ENCODE measurements at places on chromosomes 16 and 17.

GRCh38 chr17:73391331-73392265, 79.8 kb upstream of the CDC42EP4 start:
- no peak for DNase-seq

DNA sequence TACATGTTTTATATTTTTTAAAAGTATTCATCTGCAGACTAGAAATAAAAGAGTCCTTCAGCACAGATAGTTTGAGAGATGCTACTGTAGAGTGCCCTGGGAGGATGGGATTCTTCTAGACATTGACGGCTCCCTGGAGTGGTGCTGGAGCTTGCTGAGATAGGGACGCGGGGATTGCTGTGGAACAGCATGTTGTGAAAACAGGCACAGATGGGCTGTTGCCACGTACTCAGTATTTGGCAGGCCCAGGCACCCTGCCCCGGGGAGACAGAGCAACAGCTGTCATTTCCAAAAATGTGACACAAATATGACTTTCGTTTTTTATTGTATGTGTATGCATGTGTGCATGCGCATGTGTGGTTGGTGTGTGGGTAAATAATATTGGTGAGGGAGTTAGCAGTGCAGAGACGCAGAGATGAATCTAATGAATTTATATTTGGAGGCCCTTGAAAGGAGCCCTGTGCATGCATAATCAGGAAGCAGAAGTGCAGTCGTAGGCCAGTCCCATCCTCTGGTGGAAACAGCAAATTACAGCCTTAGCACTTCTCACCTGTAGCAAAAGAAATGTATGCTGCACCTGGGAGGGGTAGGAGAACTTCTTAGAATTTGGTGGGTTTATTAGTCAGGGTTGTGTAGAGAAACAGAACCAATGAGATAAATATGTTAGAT, 6.2 kb upstream of the ABCA8 start:
- DNase-seq = no peak

DNA sequence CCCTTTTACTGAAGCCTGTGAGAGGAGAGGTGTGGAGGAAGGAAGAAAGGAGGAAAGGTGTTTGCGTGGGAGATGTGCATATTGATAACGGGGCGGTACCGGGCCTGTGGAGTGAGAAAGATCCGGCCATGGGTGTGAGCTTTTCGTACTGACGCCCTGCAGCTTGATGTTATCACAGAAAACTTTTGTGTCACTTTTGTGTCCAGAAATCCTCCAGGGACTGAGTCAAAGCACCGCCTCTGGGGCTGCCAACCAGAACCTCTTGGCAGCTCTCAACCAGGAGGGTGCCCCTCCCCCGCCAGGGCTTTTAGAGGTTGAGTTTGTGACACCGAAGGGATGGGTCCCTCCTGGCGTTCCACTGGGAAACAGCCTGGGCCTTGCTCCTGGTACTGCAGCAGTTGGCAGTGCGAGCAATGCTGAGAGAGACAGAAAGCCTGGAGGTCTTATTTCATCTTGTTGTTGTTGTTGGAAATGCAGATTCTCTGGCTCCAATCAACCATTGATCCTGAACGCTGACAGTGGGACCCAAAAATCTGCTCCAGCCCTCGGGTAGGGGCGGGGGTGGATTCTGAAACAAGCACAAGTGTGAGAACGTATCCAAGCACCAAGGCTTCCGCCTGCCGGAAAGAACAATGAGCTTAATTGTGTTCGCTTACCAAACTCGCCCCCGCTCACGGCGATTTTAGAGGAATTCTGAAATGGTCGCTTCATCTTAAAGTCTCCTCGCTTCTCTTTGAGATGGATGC, 65.0 kb downstream of the CRISPLD2 start:
- DNase-seq = peak; percentile 75

GRCh38 chr16:4426021-4426684, 485 bp downstream of the DNAJA3 start:
- DNase-seq = no peak

- DNase-seq = no peak
Measured at GRCh38 chr17:19707728-19708221, 8.6 kb downstream of the SLC47A2 start.

- peak; percentile 39 for DNase-seq
Measured at GRCh38 chr17:42097691-42098631, at the start of gene ZNF385C. Gene ZNF385C (minus strand): TSS chr17:42098473. CDS start chr17:42063056, 35,417 bp downstream.

DNA sequence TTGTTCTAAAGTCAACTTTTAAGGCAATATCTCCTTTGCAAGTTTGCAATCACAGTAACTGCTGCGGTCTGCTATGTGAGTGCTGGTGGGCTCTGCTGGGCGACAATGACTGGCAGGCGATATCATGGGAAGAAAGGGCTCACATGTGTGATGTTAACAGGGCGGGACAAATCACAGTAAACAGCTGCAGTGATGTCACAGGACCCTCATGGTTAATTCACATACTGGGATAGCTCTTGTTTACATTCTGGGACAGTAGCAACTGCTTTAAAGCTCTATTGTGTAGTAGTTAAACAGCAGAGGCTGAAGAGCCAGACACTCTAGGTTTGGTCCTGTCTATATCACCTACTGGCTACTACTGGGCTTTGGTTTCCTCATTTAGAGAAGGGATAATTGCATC, 257.2 kb upstream of the ASIC2 start:
- peak; percentile 74 for DNase-seq

- DNase-seq = no peak
Measured at GRCh38 chr17:17188586-17188985, 17.5 kb downstream of the PLD6 start.

GRCh38 chr16:77223184-77223583, 24.0 kb downstream of the SYCE1L start:
- no peak for DNase-seq

DNA sequence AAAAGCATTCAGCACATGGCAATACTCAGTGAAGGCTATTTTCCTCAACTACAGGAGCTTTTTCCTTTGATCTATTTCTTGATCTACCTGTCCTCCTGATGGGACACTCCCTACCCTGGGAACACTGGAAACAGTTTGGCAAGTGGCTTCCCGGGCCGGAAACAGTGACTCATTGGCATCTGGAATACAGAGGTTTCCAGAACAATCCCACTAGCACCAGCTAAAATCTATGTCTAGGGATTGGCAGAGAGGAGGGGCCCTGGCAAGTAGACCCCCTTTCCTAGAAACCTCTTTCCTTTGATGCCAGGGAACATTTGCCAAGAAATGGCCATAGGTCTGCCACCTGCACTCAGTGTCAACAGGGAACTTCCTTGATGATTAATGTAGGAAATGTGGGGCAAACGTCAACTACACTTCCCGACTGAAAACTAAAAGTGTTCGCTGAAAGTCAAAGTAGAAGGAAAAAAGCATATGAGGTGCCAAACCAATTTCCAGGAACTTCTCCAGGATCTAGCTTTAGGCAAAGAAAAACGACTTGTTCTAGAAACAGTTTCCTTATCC, 30.4 kb upstream of the FBXW10B start:
- DNase-seq = peak; percentile 22

- peak; percentile 39 for DNase-seq
Measured at GRCh38 chr16:87784812-87785211, 19.0 kb upstream of the KLHDC4 start.

- DNase-seq = no peak
Measured at GRCh38 chr16:29662729-29663015, 375 bp upstream of the SPN start.

GRCh38 chr17:64260886-64261285, 2.2 kb downstream of the TEX2 start:
- no peak for DNase-seq

GRCh38 chr16:75257886-75258806, 6.7 kb upstream of the BCAR1 start:
- no peak for DNase-seq

DNA sequence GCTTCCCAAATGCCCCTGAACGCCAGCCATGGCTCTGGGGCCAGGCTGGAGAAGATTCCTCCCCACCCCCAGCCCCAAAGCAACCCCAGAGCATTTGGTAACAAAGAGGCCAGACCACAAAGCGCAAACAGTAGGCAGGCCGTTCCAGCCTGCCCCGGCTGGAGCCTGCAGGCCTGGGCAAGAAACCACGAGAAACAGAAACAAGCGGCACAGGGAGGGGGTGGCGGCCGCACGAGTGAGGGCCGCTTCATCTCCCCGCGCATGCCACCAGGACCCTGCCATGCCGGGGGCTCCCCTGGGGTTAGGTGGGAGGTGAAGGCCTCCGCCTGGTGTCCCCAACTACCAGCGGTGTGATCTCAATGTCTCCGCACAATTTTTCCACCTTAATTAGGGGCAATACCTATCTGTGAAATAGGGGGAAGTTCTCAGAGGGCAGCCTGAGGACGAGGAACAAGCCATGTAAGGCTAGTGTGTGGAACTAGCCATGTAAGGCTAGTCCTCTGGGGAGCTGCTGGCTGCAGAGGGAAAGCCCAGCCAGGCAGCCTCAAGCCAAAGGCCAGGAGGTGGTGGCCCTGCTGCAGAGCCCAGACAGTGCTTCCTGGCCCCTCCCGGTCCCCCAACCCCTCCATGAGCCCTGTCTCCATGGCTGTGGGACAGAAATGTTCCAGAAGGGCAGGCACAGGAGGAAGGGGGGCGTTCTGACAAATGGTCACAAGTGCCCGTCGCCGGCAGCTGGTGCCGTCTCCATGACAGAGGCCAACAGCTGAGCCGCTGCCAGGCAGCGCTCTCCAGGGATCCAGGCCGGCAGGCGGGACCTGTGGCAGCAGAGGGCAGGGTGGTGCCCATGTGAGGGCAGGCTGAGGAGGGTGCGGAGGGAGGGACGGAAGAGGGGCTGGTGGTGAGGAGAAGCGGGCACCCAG, 14.5 kb upstream of the MTSS2 start:
- no peak for DNase-seq

- no peak for DNase-seq
Measured at GRCh38 chr16:66372898-66373155, 6.3 kb downstream of the CDH5 start.

GRCh38 chr17:45309400-45309799, 7.4 kb downstream of the MAP3K14 start:
- no peak for DNase-seq

GRCh38 chr16:71569621-71570020, 7.3 kb downstream of the TAT start:
- DNase-seq = no peak

DNA sequence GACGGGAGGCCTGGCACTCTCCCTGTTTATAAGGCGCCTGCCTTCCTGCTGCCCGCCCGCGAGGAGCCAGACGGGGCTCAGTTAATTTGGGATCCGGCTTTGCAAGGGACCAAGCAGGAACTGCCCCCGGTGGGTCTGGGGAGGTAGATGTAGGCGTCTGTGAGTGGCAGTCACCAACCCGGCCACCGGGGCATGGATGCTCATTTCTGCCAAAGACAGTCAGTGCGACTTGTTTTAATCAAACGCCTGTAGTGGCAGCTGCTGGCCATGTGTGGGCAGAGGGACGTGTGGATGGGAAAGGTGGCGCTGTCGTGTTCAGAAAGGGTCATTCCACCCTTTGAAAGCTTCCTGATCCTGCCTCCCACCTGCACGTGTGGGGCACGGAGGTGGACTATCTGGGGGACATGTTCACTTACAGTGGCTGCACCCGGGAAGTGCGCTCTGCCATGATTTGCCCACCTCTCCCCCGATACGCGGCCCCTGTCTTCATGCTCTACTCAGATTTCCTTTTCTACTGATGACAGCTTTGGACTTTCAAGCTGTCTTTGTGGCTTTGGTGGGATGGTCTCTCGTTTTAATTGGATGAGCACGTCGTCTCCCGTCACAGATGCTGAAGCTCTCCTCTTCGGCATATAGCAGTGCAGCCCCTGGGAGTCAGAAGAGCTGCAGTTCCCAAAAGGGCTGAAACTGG, 60.3 kb upstream of the CIBAR2 start:
- DNase-seq = peak; percentile 84

GRCh38 chr17:46191322-46192188, 1.7 kb downstream of the KANSL1 start:
- DNase-seq = peak; percentile 82

GRCh38 chr16:49608779-49609178, 235.2 kb downstream of the C16orf78 start:
- peak; percentile 67 for DNase-seq

GRCh38 chr17:17300624-17301568, 2.3 kb upstream of the NT5M start:
- peak; percentile 69 for DNase-seq

GRCh38 chr16:50597563-50598255, 49.5 kb downstream of the NKD1 start:
- DNase-seq = no peak

DNA sequence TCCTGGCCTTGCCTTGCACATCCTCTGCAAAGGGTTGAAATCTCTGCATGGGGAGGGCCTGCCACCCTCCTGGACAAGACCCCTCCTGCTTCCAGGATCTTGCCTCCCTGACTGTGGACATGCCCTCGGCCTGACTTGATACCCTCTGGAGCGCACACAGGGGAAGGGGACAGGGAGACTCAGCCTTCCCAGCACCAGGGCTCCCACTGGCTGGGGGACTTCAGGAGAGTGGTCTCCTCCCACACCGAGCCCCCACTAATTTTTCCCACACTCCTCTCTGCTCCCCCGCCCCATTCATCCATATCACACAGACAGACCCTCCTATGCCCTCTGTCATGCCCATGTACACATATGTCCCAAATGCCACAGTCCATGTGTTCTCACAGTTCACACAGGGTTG, 14.3 kb downstream of the SGCA start:
- no peak for DNase-seq

DNA sequence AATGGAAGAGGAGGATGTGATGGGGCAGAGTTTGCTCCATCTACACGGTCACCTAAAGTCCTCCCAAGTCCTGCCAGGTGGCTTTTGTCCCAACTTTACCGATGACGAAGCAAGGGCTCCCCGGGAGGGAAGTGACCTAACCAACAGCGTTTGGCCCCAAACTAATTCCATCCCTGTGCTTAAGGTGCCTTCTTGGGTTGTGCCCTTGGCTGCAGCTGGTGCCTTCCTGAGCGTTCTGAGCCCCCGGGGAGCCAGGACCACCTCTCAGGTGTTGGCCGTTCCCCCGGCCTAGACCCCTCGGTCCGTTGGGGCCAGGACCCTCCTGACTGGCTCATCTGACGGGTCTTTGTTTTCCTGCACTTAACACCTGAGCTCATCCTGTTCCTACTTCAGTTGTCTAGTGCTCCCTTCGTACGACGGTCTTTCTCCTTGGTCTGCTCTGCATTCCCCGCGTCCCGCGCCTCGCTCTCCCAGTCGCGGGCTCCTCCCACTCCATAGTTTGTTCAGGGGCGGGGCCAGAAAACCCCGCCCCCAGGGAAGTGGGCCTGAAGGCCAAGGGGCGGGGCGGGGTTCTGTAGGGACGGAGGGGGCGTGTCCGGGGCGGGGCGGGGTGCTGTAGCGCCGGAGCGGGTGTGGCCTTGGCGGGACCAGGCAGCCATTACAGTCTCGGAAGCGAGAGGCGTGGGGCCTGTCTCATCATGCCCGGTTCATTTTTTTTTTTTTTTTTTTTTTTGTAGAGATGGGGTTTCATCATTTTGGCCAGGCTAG, 822 bp upstream of the ZSCAN10 start:
- DNase-seq = peak; percentile 92

- DNase-seq = peak; percentile 50
Measured at GRCh38 chr17:41750862-41751261, 16.4 kb upstream of the HAP1 start.

GRCh38 chr16:14072360-14072759, 1.2 kb downstream of the MRTFB start:
- no peak for DNase-seq

DNA sequence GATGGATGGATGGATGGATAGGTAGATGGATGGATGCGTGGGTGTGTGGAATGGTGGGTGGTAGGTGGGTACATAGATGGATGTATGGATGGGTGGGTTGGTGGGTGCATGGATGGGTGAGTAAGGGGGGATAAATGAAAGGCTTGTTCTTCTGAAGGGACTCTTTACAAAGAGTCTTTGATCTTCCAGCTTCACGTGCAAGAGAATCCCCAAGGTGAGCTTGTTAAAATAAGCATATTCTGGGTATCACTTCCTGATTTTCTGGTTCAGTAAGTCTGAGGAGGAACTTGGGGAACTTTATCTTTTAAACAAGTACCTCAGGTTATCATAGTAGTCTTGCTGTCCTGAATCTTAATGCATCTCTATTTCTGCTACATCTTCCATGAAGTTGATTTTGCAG, 639.1 kb downstream of the MAF start:
- no peak for DNase-seq

Measured in eye (tissue), 1 donor.